NCI-H1092 (cell line): ENCODE measurements at places on chromosomes 2 and 18.

DNA sequence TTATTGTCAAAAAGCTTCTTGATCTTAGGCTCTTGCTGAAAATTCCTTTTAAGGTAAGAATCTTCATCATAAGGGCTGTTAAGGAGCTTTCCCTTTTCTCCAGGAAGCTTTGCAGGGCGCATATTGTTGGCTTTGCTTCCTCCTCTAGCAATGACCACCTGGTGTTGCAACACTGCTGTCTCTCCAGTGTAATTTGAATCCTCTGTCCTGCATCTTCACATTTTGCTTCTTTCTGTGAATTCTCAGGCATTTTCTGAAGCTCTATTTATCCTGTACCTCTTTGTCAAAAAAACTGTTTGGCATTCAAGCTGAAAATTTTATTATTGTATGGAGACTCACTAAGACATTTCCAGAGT lies 533.1 kb upstream of the CHAC2 start:
- DNase-seq, result no peak

GRCh38 chr2:135874777-135875365 lies 1.4 kb downstream of the MCM6 start:
- no peak for DNase-seq

DNA sequence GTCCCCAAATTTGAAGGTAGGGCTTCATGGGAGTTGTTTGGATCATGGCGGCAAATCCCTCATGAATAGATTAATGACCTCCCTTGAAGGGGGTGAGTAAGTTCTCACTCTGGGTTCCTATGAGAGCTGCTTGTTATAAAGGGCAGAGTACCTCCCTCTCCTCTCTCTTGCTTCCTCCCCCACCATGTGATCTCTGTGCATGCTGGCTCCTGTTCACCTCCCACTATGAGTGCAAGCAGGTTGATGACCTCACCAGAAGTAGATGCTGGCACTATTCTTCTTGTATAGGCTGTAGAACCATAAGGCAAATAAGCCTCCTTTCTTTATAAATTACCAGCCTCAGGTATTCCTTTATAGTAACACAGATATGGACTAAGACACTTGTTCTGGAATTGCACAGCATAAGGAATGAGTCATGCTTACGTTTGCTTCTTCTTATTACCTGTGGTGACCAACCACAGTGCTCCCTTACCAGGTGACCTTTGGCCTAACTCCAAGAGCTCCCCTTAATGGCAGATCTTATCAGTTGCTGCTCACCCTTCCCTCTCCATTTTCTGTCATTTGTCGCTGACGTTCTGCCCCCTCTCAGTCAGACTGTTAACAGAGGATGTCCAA lies 559.5 kb upstream of the GCFC2 start:
- DNase-seq, result no peak

GRCh38 chr2:127078666-127079270 lies 28.2 kb downstream of the BIN1 start:
- DNase-seq, result no peak

DNA sequence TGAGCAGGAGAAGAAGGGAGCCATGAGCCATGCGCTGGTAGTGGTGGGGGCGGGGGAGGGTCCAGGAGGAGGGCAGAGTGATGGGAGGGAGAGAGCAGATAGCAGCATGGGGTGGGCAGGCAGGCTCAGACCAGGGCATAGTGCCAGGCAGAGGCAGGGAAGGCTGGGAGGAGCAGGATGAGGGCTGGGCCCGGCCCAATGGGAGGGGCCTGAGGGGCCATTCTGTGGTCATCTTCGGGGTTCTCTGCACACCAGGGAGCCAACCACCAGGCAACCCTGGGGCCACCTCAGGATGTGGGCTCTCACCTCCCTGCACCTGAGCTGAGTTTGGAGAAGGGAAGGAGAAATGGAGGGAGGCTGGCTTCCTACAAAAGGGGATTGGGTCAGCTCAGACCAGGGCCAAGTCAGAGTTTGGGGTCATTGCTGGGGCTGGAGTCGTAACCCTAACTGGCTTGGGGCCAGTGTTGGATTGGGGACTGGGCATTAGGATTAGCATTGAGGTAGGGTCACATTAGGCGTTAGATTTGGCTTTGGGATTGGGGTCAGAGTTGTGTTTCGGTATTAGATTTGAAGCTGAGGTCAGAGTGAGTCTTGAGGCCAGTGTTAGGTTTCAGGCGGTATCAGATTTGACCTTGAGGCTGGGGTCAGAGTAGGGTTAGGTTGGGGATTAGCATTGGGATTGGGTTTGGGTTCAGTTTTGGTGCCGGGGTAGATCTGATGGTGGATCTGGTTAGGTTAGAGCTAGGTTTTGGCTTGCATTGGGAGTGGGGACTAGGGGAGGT lies 11.2 kb downstream of the VIL1 start:
- no peak for DNase-seq

- DNase-seq, result no peak
Measured at GRCh38 chr2:29109246-29109645, 6.0 kb upstream of the CLIP4 start.

DNA sequence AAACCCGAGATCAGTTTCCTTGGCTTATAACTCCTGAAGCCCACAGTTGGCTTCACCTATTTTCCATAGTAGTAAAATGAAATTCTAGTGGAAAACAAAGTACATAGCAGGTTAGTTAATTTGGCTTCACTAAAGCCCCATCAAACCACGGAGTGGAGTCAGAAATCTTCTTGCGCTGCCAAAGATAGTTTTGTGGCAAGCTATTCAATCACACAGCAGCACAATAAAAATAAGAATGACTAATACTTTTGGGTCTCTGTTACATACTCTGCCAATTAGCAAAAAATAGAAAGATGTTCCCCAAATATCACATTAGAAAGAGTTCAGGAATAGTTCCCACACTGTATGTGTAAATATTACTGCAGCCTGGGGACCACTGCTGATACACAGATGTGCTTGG lies 175.2 kb upstream of the NOL4 start:
- no peak for DNase-seq

GRCh38 chr2:105525201-105525600 lies 126.3 kb upstream of the FHL2 start:
- no peak for DNase-seq

DNA sequence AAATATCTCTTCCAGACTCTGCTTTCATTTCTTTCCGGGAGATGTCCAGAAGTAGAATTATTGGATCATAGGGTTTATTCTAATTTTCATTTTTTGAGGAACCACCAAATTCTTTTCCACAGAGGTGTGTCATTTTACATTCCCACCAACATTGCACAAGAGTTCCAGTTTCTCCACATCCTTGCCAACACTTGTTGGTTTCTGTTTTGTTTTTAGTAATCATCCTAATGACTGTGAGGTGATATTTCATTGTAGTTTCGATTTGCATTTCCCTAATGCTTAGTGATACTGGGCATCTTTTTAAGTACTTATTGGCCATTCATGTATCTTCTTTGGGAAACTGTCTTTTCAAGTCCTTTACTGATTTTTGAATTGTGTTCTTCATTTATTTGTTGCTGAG lies 513.1 kb downstream of the PARD3B start:
- DNase-seq, result no peak

- DNase-seq, result no peak
Measured at GRCh38 chr2:227036527-227036926, 127.5 kb downstream of the COL4A4 start.

- no peak for DNase-seq
Measured at GRCh38 chr2:43890855-43891254, 52.1 kb downstream of the ABCG8 start.

- no peak for DNase-seq
Measured at GRCh38 chr2:13089971-13090370, 373.2 kb downstream of the TRIB2 start.

- no peak for DNase-seq
Measured at GRCh38 chr2:222548992-222549391, 106.9 kb downstream of the FARSB start.

DNA sequence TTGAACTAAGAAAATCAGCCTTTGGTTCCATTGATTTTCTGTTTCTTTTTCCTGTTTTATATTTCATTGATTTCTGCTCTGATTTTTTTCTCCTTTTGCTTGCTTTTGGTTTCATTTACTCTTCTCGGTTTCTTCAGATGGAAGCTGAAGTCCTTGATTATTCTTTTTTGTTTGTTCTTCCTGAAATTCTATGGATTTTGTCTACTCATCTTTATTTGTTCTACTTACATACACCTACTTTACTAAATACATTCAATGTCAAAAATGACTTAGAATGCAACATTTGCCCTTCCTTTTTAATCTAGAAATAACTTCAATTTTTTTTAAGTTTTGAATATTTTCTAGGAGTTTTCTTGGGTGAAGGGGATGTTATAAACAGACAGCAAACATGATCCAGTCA lies 612.5 kb downstream of the METTL4 start:
- DNase-seq, result no peak
